Activated CD8-positive, alpha-beta memory T cell treated with anti-CD3 and anti-CD28 coated beads for 36 hours (primary cell): ENCODE measurements at places on chromosomes 1 and 21. TPM values are rescaled to one million over a fixed set of nuclear protein-coding genes. Genes with fewer than 3 reads are reported as not detected.

The ZNF124 gene
- total RNA-seq, result 21.9 TPM

The CFAP74 gene
- total RNA-seq, result not detected

The C1orf94 gene
- not detected for total RNA-seq

The SYDE2 gene
- 4.4 TPM for total RNA-seq

The TYW3 gene
- total RNA-seq, result 39.9 TPM

The LCE2A gene
- not detected for total RNA-seq

The PLK3 gene
- total RNA-seq, result 105 TPM

The NCF2 gene
- total RNA-seq, result 2.7 TPM

The MEF2D gene
- 31.8 TPM for total RNA-seq
